ENCODE measurements at places on chromosomes 3 and 15.

- DNase-seq: no peak
Measured at GRCh38 chr3:45218578-45219390, 7.3 kb downstream of the TMEM158 start.

- DNase-seq: no peak
Measured at GRCh38 chr3:178480795-178481194, 55.4 kb upstream of the KCNMB2 start.

- no peak for DNase-seq
Measured at GRCh38 chr3:174541708-174542315, 317.3 kb upstream of the NAALADL2 start.

DNA sequence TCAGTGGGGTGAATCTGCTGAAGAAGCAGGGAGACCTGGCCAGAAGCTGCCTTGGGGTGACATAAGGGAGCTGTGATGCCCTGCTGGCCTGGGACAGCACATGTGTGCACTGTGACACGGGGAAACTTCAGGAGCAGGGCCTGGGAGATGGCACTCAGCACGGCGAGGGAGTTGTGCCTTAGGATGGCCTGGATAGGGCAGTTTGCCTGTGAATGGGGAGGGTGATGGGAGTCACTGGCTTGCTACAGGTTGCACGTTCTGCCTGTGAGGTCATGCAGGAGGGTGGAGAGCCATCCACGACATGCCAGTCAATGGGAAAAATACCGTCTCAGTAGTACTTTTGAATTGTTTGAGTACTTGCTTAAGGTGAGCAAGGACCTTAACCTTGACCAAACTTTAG lies 76.8 kb upstream of the UBE3A start:
- DNase-seq: no peak

GRCh38 chr15:31444844-31445243 lies 118.2 kb downstream of the KLF13 start:
- DNase-seq: no peak

DNA sequence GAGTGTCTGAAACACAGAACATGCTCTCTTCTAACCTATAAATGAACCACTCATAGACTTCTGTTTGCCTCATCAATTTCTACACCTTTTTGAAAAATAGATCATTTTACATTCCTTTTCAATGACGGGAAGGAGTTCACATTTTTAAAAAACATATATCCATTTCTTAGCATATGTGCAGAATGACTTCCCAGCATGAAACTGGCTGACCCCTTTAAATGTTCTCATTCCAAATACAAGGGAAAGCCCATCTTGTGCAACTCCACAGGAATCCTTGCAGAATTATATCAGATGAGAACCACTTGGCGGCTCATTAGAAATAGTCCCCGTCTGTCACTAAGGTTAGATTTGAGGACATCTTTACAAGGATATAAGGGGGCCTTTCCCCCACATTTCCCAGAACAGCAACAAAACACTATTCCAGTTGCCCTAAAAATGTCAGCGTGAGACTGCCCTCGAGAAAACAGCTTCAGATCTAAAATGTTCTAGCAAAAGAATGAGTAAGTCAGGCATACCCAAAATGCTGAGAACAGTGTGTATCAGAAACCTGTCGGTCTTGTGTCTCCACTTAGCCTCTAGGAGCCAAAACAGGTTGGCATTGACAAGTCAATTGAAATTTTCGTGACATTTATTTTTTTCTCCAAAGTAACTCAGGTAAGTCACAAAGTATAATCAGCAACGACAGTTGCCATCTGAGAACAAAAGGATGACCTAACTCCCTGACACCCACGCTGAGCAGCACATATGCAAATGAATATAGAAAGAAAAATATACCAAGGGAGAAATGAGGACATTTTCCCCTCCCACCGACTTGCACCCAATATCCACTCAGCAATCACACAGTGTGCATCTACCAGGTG lies 63.1 kb downstream of the FOXP1 start:
- DNase-seq: no peak

GRCh38 chr3:71232175-71232679 lies 351.3 kb downstream of the FOXP1 start:
- no peak for DNase-seq

- DNase-seq: no peak
Measured at GRCh38 chr3:56087451-56088053, 380.7 kb downstream of the ERC2 start.

- no peak for DNase-seq
Measured at GRCh38 chr15:40258544-40258943, 19.7 kb downstream of the PAK6 start.

- DNase-seq: no peak
Measured at GRCh38 chr3:184602372-184603150, 41.0 kb downstream of the EPHB3 start.

- no peak for DNase-seq
Measured at GRCh38 chr15:67349634-67350033, 95.0 kb downstream of the IQCH start.

GRCh38 chr3:161043336-161044035 lies 61.7 kb downstream of the B3GALNT1 start:
- no peak for DNase-seq

All from stimulated activated CD8-positive, alpha-beta memory T cell treated with anti-CD3 and anti-CD28 coated beads, Interleukin-2, amount 100 ng/mL, for 48 hours (primary cell).